ENCODE measurements at places on chromosomes 5 and 9. TPM values are rescaled to one million over a fixed set of nuclear protein-coding genes. Genes with fewer than 3 reads are reported as not detected.

- DNase-seq: no peak
Observed at GRCh38 chr5:147388184-147389108, 121.4 kb downstream of the DPYSL3 start.

DNA sequence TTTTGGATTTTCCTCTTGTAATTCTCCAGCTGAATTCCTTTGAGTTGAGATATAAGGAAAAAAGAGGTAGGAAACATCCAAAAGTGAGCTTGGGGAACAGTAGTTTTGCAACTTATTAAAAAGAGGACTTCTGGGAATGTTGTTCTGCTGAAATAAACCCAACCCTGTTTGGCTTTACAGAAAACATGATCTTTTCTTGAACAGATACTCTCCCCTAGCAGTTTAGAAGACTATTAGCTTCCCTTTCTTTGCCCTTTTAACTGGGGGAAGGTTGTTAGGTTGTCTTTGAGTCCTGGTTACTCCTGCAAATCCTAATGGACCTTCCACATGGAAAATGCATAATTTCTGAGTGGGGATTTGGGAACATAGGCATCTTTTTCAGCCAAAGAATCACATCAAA is 168.7 kb upstream of the RPS23 start:
- DNase-seq: no peak

DNA sequence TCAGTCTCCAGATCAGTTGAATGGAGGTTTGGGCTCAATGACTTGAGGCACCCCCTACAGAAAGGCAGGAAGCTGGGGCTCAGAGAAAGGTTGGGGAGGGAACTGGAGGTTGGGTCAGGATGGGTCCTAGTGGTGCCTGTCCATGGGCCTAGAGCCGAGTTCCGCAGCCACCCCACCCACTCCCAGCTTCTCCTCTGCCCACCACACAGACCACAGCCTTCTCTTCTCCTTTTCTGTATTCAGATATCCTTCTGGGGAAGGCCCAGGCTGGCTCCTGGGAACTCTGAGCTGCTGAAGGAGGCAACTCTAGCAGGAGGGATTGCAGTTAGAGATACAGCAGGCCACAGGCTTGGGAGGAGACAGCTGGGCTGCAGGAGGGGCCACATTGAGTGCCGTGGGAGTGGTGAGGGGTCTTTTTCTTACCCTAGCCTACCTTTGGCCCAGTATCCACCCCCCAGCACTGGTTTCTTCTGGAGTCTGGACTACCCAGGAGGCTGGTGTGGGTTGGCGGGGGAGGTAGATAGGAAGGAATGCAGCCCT is 15.4 kb upstream of the PTGS1 start:
- DNase-seq: no peak

The PITX1 gene
- total RNA-seq: 0.76 TPM

- DNase-seq: no peak
Observed at GRCh38 chr9:129068990-129069861, 11.7 kb upstream of the DOLPP1 start.

DNA sequence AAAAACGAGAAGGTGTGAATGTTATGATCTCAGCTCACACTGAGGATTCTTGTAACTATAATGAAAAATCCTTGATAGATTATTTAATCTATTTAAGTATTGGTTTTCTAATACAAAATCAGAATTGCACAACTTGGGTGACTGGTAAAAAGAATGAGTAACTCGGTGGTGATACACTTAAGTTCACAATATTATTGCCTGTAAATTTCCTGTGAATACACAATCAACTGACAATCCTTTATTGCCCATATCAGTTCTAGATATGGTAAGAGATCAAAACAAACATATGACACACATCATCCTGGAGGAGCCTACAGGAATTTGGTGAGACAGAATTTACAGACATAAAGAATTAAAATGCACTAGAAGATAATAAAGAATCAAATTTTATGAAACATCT is 14.1 kb upstream of the LURAP1L start:
- DNase-seq: no peak

- DNase-seq: no peak
Observed at GRCh38 chr5:119360905-119361593, 5.2 kb downstream of the TNFAIP8 start.

GRCh38 chr9:93812410-93812668 is 142.8 kb downstream of the BARX1 start:
- DNase-seq: no peak

The IRGM gene
- total RNA-seq: not detected

The TAF11L4 gene
- total RNA-seq: not detected

The OR1L8 gene
- not detected for total RNA-seq

DNA sequence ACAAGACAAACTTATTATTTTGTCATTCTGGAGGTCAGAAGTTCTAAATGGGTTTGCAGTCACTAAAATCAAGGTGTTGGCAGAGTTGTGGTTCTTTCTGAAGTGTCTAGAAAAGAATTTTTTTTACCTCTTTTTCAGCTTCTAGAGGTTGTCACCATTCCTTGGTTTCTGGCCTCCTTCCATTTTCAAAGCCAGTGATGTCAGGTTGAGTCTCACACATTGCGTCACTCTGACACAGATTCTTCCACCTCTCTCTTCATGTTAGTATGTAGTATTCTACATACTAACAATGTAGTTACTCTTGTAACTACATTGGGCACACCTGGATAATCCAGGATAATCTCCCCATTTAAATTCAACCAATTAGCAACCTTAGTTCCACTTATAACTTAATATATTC is 290.3 kb downstream of the RFX3 start:
- no peak for DNase-seq

DNA sequence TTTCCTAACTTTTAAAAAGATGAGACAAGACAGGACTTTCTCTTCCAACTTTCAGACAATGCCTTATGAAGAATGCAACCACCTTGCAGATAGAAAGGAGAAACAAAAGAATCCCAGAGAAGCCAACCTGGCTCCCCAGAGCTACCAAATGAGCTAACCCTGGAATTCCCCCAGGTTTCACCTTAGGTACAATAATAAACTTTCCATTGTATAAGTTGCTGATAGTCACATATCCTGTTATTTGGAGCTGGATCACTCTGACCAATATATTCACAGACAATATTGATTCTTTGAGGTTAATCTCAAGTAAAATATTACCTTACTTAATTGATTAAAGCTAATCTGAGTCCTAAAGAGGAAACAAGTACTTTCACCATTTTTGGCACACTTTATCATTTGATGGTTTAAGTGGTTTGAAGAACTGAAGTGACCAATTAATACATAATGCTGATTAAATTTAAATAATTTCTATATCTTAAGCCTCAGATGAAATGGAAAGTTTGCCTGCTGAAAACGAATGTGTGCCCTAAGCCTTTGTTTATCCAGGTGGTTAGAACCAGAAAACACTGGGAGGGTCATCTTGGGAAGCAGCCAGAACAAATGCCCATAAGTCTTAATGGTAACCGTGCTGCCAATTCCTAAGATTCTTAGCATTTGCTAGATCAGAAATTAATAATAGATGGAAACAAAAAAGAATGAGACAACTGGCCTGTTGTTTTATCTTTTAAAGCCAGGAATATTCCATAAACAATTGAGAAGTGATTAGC is 159.6 kb upstream of the SLC12A2 start:
- DNase-seq: no peak

DNA sequence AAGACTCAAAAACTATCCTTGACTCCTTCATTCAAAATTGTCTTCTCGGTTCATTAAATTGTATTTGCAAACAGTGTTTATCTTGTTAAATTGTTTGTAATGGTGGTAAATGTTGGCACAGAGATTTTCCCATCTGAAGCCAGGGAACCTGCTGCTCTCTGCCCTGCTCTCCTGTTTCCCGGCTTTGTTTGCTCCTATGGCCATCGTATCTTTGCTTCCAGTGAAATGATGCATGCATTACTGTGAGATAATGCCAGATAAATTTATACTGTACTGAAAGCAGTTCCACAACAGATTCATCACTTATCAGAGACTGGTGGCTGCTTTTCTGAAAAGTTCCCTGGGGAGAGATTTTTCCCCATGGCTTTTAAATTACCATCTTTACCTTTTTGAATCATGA is 81.4 kb downstream of the CD180 start:
- DNase-seq: no peak

The ENC1 gene
- total RNA-seq: 302 TPM

GRCh38 chr5:80284720-80285119 is 28.9 kb upstream of the SERINC5 start:
- no peak for DNase-seq

The MZB1 gene
- total RNA-seq: not detected

GRCh38 chr5:142922223-142922952 is 152.2 kb downstream of the ARHGAP26 start:
- no peak for DNase-seq

The UBAC1 gene
- total RNA-seq: 48.4 TPM

DNA sequence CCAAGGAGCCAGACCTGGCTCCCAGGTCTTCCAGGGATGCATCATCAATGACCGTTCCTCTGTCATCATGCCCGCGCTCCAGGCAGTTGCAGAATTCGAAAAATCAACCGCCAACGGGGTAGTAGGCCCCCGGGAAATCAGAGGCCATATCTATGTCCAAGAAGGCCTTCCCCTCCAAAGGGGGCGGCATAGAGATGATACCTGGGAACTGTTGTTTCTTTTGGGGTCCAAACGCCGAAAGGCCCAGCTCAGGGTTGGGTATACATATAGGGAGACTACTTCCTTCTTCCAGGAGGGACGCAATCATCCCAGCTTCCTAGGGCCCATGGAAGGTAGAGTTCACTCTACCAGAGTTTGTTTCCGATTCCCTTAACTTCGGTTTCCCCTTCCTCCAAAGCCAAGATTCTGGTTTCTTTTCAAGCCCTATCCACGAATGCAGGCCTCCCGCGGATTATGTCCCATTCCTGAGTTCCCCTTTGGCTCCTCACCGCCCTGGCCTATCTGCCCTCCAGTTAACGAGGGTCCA is 754 bp downstream of the DCAF12 start:
- peak; percentile 23 for DNase-seq

- DNase-seq: no peak
Observed at GRCh38 chr9:13127131-13127530, 152.4 kb downstream of the MPDZ start.

The KIF4B gene
- not detected for total RNA-seq

DNA sequence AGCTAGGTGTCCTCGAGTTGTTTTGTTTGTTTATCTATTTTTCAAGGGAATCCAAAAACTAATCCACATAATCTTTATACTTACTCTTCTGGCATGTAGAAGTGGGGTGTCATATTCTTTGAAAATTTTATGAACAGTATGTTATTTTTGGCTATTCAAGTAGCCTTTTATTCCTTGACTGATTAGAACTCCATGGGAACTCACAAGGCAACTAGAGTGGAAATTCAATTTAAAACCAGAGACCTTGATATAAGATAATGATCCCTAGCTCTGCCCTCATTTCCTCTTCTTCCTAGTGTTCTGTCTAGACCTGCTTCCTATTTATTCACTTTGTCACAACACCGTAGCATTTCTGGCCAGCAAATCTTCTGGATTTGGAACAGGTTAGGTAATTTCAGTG is 1123.7 kb upstream of the C9orf72 start:
- no peak for DNase-seq

- no peak for DNase-seq
Observed at GRCh38 chr5:120122703-120123102, 341.4 kb upstream of the PRR16 start.

The HACD4 gene
- 0.10 TPM for total RNA-seq

The FRMPD1 gene
- 38.1 TPM for total RNA-seq

The PCDHB4 gene
- total RNA-seq: 7.8 TPM

DNA sequence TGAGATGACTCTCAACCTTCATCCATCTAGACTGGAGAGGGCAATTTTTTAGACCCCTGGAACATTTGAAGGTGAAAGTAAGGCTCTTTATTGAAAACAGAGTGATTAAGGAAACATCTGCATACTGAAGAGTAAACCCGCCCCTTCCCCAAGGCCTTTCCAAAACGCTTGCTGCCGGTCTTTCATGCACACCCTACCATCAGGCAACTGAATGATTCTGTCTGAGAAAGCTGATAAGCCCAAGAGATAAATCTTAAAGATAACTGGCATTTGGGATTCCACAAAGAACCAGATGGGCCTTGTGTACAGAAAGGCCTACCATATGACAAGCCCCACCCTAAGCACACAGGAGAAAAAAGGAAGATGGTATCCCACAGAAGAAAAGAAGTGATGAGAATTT is 54.4 kb upstream of the PIK3R1 start:
- DNase-seq: no peak

- no peak for DNase-seq
Observed at GRCh38 chr5:15183520-15183919, 311.9 kb upstream of the ANKH start.

- DNase-seq: no peak
Observed at GRCh38 chr9:108290839-108291585, 564.8 kb downstream of the ACTL7B start.

GRCh38 chr9:11204521-11204920 is 591.7 kb upstream of the PTPRD start:
- no peak for DNase-seq

DNA sequence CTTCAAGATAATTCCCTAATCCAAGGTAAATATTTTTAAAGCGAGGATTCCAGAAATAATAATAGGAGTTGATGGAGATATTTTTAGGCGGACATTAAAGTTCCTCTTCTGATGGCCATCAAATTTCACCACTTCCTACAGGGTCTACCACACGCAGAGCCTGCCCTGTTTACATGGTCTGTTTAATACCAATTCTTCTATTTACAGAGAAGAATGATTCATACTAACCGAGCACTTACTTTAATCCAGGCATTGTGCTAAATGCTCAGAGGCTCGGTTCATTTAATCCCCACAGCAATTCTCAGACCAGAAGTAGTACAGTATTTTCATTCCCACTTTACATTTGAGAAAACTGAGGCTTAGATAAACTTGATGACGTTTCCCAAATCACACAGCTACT is 3.0 kb upstream of the ITGA1 start:
- DNase-seq: no peak

- DNase-seq: no peak
Observed at GRCh38 chr5:78837836-78838235, 147.3 kb downstream of the ARSB start.

DNA sequence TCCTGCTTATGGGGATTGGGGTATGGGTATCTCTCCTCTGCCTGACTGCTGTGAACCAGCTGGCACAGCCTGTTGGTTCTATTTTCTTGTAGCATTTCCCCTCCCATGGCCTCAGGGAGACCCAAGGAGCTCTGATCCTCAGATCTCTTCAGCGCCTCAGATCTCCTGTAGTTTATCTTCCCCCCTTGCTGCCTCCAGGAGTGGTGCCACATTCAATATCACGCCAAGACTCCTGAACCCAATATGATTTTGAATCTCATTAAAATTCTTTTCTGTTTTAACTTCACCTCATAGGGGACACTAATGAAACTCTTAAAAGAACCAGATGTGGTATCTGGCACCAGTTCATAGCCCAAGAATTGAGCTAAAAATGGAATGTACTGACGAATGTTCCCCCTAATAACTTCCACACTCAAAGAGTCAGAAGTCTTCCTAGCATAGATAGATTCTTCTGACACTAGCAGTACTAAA is 59.6 kb upstream of the LIFR start:
- no peak for DNase-seq

The LAMC3 gene
- 0.17 TPM for total RNA-seq

GRCh38 chr5:93055971-93056370 is 525.0 kb downstream of the NR2F1-AS1 start:
- DNase-seq: no peak

All from glutamatergic neuron (in vitro differentiated cells).